Umbilical cord (tissue), 2 donors: ENCODE measurements at places on chromosomes 12 and 14. TPM values are rescaled to one million over a fixed set of nuclear protein-coding genes. Genes with fewer than 3 reads are reported as not detected.

P2RX7 gene
- total RNA-seq, result 5.3 TPM

- no peak for DNase-seq
Observed at GRCh38 chr12:52259657-52260243, 14.7 kb upstream of the KRT86 start.

DNA sequence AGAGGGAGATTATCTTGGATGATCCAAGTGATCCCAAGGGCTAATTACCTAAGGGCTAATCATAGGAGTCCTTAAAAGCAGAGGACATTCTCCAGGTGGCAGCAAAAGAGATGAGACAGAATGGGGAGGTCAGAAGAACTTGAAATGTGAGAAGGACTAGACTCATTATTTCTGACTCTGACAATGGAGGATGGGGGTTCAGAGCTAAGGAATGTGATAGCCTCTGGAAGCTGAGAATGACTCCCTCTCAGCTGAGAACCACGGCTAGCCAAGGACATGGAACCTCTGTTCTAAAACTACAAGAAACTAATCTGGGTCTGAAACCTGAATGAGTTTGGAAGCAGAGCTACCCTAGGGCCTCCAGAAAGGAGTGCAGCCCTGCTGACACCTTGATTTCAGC, 35.6 kb upstream of the ANKS1B start:
- DNase-seq, result no peak

- DNase-seq, result no peak
Observed at GRCh38 chr12:23576372-23576771, 373.1 kb downstream of the SOX5 start.

GRCh38 chr14:39264558-39264957, 30.8 kb downstream of the MIA2 start:
- no peak for DNase-seq

GRCh38 chr12:101277443-101277842, 2.5 kb upstream of the UTP20 start:
- no peak for DNase-seq

GRCh38 chr14:52131640-52132320, 62.9 kb upstream of the NID2 start:
- peak; percentile 94 for DNase-seq

GRCh38 chr12:56134897-56135296, 6.8 kb downstream of the ESYT1 start:
- DNase-seq, result no peak

DNA sequence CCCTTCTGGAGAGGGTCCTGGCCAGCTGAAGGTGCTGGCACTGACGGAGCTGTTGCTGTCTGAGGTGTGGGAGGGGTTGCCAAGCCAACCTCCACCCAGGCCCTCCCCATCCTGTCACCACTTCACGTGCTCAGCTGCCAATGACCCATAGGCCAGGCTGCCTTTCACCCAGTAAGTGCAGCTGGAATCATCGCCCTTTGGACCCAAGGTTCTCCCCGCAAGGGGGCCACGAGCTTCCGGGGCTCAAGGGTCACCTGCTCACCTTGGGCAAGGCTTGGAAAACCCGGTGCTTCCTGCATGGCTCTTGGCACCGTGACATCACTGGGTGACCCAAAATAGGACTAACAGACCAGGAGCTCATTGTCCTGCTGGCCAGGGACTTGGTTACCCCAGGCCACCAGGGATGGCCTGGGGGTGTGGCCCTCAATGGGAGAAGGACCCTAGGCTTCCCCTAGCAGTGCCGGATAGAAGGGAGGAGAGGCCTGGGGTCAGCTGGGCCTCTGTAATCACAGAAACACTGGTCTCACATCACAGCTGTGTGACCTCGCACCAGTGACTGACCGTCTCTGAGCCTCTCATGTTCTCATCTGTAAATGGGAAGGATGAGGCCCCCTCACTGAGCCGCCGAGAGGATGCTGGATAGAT, 51.3 kb downstream of the CCDC85C start:
- DNase-seq, result no peak

PLEKHG7 gene
- 8.2 TPM for total RNA-seq

BDKRB2 gene
- 7.0 TPM for total RNA-seq

DNA sequence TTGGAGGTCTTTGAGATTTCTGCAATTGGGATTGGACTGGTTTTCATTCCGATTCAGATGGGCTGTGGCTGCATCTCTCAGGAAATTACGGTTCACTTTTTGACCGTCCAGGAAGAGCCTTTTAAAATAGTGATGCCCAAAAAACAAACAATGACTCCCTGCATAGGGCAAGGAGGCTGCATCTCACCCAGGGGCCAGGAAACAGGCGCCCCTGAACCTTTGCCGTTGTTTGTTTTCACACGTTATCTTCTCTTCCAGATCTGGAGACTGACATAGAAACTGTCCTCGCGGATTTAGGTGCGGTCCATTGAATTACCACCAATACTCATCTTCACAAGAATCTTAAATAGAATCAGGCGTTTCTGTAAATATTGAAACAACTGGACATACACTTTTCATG, 66.0 kb downstream of the FLRT2 start:
- DNase-seq, result no peak

PRR4 gene
- total RNA-seq, result 3.9 TPM

GRCh38 chr12:113506867-113507266, 35.2 kb upstream of the LHX5 start:
- no peak for DNase-seq

DNA sequence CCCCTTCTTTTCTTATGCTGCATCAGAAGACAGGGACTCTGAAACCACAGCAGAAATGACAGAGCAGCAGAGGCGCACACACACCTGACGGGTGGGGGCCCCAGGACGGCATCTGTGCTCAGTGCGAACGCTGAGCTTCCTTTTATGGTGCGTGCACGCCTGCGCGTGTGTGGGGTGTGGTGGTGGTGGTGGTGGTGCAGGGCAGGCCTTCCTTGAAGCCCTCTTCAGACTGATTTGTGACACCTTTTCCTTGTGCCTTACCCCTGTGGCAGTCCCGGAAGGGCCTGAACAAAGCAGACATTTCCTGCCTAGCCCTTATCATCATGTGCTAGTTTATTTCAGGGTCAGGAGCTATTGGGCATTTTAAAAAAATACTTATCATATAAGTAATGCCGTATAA, 75.7 kb downstream of the TSPAN9 start:
- DNase-seq, result no peak

KLRD1 gene
- 5.1 TPM for total RNA-seq

GRCh38 chr14:23725528-23725927, 89.4 kb downstream of the DHRS2 start:
- no peak for DNase-seq

DNA sequence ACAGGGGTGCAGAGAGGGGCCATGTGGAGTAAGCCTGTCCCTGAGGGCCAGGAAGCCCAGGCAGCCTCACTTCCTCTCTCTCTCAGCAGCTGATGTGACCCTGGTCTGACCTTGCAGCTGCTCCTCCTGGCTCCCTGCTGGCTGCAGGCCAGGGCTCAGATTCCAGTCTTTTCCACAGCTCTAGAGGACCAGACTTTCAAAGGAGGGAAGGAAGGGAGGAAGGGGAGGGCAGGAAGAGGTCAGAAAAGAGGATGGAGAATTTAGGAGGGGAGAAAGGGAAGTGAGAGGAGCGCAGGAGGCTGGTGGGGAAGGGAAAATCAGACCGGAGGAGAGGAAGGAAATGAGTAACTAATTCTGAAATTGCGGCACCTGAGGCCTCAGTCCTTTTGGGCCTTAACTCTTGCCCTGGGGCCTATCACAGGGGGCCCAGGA, 40.9 kb upstream of the VASH1 start:
- DNase-seq, result peak; percentile 83

GRCh38 chr14:65184032-65184764, 81.9 kb upstream of the MAX start:
- no peak for DNase-seq

DNA sequence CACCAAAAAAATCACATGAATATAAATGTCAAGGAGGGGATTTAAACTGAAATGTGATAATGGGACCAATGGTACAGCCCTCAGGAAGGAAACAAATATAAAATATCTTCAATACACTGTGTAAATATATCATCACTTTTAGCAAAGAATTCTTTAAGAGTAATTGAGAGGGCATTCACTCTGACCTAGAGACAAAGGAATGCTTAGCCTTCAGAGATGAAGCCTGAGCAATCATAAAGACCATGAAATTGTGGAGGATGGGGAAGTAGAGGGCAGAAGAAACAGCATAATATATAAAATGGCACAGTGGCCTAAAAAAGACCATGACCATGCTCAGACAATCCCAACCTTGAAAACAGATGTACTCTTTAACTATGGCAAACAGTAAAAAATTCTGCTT, 20.4 kb downstream of the YAF2 start:
- DNase-seq, result peak; percentile 7

VWF gene
- 99.9 TPM for total RNA-seq

- no peak for DNase-seq
Observed at GRCh38 chr12:99600388-99600787, 47.2 kb upstream of the GARIN6 start.

DNA sequence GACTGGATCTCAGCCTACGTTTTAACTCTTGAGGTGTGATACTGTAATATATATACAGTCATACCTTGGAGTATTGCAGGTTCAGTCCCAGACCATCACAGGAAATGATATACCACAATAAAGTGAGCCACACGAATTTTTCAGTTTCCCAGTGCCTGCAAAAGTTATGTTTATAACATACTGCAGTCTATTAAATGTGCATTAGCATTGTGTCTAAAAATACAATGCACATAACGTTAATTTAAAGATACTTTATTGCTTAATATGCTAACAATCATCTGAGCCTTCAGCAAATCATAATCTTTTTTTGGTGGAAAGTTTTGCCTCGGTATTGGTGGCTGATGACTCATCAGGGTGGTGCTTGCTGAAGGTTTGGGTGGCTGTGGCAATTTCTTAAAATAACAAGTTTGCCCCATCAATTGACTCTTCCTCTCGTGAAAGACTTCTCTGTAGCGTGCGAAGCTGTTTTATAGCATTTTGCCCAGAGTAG, 18.9 kb downstream of the PYROXD1 start:
- no peak for DNase-seq

- DNase-seq, result no peak
Observed at GRCh38 chr14:39015964-39016577, 87.0 kb downstream of the SEC23A start.

TTC9 gene
- total RNA-seq, result 0.96 TPM

- DNase-seq, result no peak
Observed at GRCh38 chr12:117699118-117699517, 269.7 kb downstream of the KSR2 start.

DNA sequence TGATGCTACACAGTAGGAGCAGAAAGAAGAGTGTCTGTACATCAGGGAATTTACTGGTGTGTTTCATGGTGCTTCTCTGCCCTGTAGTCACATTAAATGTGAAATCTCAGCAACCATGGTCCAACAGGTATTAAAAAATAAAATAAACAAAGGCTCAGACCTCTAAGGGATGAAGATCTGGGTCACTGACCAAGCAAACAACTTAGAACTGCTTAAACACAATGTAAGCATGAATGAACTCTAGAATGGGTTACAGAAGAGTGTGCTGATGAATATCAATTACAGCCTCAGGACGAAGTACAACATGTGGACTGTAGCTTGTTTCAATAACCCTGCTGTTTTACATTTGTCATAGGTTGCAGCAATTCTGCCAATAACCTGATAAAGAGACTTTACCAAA, 47.4 kb downstream of the SLC35F4 start:
- DNase-seq, result no peak

- DNase-seq, result no peak
Observed at GRCh38 chr12:51383269-51383905, 7.8 kb downstream of the GALNT6 start.

DNA sequence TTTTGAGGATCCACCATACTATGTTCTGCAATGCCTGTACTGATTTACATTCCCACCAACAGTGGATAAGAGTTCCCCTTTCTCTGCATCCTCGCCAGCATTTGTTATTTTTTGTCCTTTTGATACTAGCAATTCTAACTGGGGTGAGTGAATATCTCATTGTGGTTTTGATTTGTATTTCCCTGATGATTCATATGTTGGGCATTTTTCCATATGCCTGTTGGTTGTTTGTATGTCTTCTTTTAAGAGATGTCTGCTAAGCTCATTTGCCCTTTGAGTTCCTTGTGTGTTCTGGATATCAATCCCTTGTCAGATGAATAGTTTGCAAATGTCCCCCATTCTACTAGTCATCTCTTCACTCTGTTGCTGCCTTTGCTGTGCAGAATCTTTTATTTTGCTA, 49.0 kb upstream of the MSRB3 start:
- DNase-seq, result no peak

DNA sequence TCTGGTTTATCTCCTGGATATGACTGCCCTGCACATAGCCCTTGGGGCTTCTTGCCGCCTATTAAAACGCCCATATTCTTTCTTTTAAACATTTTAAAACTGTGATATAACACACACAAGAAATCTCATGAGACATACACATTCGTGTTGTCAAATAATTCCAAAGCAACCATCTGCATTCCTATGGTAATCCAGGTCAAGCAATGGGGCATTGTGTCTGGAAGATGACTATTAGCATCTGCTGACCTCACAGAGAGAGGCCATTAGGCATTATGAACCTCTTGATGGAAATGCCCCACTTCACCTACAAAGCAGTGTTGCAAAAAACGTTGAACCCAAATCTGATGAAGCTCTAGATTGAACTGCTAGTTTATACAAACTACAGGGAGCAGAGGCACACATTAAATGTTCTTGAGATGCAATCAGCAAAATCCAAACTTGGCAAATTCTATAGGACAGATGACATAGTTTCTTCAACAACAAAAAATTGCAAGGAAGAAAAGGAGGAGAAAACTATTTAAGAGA, 513.8 kb upstream of the CCDC196 start:
- peak; percentile 31 for DNase-seq

KRT71 gene
- total RNA-seq, result not detected

ARHGEF40 gene
- 63.8 TPM for total RNA-seq

FOS gene
- 1,307 TPM for total RNA-seq

DHRS2 gene
- total RNA-seq, result 5.8 TPM
